RKO (cell line): ENCODE measurements at places on chromosomes 5 and 9.
A peak's percentile ranks its signal among the peaks of the same experiment; 100 is the strongest.

DNA sequence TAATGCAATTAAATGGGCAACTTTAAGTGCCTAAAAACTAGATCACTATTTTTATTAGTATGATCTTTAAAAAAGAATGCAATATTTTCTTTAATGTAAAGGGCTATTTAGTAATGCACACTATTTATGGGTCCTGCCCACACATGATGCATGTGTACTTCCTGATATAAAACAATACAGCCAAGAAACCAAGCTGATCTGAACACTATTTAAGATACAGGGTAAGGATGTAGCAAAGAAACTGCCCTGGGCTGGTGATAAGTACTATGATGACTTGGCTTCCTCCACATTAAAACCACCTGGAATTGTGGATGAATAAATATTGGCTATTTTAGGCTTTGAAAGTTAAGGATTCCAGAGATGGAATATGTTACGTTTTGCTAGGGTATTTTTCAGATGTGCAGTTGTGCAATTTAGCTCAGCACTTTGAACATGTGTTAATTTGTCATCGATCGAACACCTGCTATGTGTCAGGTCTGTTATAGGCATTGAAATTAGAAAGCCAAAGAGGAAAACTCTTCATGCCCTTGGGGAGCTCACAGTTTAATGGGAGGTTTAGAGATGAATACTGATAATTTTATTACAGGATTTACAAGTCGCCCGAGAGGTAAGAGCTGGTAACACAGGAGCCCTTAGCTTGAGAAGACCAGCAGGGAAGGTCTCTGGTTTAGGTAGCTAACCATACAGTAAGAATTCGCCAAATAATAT lies 276.7 kb downstream of the PLK2 start:
- DNase-seq: no peak

GRCh38 chr5:180862645-180863044 lies 1.6 kb upstream of the ZFP62 start:
- DNase-seq: no peak

GRCh38 chr5:131977212-131977604 lies 31.7 kb upstream of the MEIKIN start:
- no peak for DNase-seq

DNA sequence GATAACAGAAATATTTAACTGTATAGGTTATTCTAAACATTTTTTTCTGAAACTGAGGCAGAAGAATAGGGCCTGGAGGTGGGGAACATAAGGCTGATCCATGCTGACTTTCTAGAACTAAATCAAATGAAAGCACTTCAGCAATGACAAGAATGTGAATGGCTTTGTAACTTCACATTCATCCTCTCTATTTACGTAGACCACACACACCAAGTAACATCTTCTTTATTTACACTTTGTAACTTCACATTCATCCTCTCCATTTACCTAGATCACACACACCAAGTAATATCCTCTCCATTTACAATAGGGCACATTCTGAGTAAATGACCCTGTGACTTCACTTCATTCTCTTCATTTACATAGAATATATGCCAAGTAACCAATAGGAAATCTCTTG lies 251.8 kb upstream of the CDH9 start:
- no peak for DNase-seq

DNA sequence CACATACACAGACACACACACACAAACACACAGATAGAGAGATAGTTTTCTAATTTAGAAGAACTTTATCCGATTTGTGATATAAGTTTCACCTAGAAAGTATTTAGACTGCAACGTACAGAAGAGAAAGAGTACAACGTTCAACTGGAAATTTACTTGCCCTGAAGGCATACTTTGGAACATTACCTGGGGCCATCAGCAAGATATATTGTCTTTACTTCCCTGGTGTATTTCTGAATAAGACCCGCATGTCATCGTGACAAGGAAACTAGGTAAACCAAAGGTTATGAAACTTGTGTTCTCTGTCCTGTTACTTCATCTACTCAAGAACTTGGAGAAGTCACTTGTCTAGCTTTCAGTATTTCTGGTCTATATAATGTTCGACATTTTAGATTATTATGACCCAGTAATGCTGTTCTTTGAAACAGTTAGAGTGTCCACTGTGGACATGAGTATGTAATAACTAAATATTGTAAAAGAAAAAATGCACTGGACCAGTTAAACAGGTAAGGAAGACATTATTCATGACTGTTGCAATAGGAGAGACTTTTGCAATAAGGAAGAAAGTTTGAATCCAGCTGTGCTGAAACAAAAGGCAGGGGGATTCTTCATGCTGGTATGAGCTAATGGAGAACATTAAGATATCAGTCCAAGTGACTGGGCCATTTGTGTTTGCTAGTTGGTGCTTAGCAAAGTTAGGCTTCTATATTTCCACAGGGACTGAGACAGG lies 1791.1 kb downstream of the MAT2B start:
- no peak for DNase-seq

GRCh38 chr5:95449460-95449859 lies 58.3 kb downstream of the FAM81B start:
- no peak for DNase-seq

DNA sequence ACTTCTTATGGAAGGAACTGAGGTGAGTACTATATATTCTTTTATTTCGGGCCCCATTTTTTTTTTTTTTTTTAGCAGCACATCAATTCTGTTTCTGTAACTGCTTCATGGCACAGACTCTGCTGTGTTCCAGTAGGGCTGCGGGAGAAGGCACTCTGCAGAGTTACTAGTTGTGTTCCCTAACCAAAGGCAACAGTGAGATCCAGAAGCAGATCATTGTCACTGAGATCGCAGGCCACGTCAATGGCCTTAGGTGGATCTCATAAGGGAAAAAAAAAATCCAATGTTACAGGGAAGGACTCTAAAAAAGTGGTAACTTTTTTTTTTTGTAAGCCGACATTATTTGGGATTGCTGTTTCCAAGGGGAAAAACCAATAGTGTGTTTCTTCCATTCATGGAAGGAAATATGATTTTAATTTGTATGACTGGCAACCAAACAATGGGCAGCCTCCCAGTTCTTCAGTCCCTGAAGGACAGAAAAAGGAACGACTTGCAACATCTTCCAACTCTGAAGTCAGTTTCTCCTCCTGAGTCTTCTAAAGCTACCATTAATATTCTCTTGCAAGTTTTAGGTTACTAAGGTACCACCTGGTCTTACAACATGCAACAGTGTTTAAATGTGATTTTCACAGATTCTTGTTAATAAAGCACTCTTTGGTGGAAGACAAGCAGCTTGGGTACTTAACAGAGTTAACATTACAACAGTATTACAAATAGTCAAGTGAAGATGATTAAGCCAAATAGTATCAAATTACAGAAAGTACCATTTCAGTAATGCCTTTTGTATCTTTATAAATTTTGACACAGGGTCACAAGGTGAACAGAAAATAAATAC lies 52.8 kb downstream of the HABP4 start:
- DNase-seq: no peak

DNA sequence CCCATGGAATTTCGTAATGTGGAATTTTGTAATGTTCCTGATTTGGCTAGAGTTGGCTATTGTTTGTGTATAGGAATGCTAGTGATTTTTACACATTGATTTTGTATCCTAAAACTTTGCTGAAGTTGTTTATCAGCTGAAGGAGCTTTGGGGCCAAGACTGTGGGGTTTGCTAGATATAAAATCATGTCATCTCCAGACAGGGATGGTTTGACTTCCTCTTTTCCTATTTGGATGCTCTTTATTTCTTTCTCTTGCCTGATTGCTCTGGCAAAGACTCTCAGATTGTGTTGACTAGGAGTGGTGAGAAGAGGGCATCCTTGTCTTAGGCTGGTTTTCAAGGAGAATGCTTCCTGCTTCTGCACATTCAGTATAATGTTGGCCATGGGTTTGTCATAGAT lies 91.0 kb downstream of the NNT start:
- no peak for DNase-seq

- DNase-seq: no peak
Measured at GRCh38 chr9:98590101-98590500, 118.6 kb downstream of the GABBR2 start.

- DNase-seq: no peak
Measured at GRCh38 chr9:90830051-90830450, 28.4 kb downstream of the SYK start.

DNA sequence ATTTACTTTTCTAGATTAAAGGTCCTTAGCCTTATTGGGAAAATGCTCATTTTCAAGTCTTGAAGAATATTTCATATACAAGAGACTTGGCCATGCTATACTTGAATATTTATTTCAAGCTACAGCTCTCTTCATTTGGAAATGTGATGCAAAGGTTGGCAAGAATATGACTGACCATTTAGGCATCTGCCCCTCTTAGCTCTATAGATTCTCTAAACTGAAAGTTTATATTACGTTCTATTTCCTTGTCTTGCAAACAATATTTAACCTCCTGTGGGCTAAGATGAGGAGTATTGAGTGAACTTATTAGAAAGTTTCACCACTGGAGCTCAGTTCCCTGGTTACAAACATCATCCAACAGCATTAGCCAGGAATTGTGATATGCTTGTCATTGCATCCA lies 593.1 kb downstream of the MAT2B start:
- no peak for DNase-seq

DNA sequence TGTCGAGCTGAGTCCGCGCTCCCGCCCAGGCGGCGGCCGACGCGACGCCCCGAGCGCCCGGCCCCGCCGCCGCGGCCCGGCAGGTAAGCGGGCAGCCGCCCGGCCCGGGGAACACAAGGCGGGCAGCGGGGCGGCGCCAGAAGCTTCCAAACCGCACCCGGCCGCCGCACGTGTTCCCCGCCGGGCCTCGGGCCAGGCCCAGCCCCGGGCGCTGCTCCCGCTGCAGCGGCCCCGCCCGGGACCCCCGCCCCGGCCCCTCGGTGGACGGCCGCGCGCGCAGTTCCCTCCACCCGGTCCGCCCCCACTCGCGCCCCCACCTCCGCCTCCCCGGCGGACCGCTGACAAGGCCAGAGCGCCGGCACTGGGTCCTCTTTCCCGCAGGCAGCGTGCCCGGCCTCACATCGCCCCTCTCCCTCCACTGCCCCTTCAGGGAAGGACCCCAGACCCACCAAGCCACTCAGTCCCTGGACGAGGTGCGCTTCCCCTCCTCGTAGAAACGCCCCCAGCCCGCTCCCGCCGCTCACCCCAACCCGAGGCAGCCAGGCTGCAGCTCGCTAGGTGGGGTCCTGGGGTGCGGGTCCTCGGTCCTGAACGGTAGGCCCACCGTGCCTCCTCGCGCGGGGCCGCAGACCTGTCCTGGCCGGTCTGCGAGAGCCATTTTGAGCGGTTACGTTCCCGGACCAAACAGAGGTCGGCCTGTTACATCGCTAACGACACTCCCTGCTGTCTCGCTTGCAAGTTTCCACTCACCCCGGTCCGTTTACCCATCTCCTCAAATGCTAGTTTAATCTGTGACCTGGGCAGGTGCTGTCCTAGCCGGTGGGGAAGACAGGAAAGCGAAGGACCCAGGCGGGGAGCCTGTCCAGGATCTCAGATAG lies 475 bp downstream of the WDR5 start:
- DNase-seq: no peak

- DNase-seq: no peak
Measured at GRCh38 chr9:75974016-75974766, 83.7 kb downstream of the PCSK5 start.

GRCh38 chr5:85278193-85278592 lies 893.5 kb upstream of the EDIL3 start:
- DNase-seq: peak; percentile 52

GRCh38 chr9:93096811-93097382 lies 880 bp downstream of the CARD19 start:
- DNase-seq: peak; percentile 37

GRCh38 chr5:79243224-79243623 lies 7.3 kb downstream of the JMY start:
- DNase-seq: no peak

- no peak for DNase-seq
Measured at GRCh38 chr5:110195288-110195687, 505.6 kb downstream of the MAN2A1 start.

- DNase-seq: no peak
Measured at GRCh38 chr5:142958944-142959682, 188.9 kb downstream of the ARHGAP26 start.

- DNase-seq: no peak
Measured at GRCh38 chr9:81814401-81814793, 113.8 kb upstream of the SPATA31D4 start.
